DND-41 (cell line): ENCODE measurements at places on chromosomes 1 and 21.
A peak's percentile ranks its signal among the peaks of the same experiment; 100 is the strongest.

DNA sequence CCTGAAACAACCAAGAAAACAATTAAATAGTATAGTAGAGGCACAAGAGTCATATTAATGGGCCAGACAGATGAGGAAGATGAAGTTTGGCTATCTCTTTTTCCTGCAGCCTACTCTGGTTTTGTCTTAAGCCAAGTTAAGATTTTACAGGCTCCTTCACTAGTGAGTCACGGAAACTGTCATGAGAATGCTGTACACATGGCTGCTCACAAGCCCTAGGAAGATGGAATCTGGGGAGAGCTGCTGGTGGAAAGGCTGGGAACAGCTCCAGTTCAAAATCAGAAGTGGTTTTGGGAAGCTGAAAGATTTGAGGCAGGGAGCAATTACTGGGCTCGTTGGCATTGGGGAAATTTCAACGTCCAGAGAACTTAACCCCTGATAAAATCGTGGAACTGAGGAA lies 46.4 kb upstream of the S1PR1 start:
- DNase-seq, result no peak

DNA sequence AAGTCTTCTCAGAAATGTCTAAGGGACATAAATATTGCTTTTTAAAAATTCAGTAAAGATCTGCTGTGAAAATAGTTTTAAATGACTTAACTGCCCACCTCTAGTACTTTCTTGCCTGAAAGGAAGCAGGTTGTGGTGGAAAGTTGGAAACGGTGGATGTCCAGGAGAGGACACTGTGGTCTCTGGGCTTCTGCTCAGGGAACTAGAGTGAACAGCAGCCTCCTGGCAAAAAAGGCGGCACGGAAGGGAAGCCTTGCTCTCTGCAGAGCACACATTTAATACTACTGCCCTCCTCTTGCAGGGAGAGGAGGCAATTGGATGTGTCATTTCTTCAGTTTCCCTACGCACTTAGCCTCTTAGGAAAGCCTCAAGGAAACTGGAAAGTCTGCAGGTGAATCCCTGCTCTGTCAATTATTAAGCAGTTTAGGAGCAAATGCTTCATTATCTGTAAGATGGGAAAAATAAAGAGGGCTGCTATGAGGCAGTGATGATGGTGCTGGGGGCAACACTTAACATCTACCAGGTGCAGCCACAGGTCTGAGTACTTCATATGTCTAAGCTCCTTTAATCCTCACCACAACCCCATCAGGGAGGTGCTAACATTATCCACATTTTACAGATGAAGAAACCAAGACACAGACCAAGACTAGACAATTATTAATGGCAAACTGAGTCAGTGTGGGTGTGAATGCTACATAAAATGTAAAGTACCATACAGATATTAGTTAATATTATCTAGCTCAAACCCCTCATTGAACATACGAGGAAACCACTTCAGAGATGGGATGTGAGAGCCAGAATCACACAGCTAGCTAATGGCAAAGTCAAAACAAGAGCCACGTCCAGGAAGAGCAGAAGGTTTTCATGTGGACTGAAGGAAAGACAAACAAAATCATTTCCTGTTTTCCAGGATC lies 108.9 kb upstream of the ADAR start:
- DNase-seq, result no peak

DNA sequence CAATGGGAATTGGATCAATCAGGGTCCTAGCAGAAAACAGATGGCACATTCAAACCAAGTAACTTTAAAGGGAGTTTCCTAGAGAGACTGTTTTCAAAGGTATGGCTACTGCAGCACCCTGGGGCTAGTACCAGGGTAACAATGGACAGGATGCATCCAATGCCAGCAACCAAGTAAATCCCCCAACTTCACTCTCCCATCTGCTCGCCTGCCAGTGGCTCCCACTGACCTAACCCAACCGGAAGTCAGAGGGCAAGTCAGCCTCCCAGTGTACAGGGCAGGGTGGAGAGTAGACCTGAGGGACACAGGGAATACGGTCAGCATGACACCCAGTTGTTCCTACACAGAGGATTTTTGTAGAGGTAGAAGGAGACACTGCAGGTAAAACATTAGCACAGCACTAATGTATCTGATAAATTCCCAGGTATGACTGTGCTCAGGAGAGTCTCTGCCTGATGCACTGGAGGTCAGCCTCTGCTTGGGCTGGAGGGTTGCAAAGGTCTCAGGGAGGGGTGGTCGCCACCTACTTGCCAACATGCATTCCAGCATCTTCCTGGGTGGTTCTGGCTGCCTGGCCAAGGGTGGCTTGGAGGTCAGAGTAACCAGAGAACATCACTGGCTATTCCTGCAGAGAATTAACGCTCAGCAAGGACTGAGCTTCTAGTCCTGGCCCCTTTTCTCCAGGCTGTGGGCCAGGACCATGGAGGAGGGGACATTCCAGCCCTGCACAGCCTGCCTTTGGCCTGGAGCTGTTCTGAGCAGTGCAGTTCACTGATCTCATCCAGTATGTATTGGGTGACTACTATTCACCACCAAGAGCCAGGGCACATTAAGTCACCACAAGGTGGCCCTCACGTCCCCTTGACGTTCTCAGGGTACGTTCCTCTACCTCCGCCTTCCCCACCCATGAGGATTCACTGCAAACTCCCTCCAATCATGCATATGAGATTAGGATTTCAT lies 5.1 kb upstream of the GJA4 start:
- peak; percentile 7 for DNase-seq

DNA sequence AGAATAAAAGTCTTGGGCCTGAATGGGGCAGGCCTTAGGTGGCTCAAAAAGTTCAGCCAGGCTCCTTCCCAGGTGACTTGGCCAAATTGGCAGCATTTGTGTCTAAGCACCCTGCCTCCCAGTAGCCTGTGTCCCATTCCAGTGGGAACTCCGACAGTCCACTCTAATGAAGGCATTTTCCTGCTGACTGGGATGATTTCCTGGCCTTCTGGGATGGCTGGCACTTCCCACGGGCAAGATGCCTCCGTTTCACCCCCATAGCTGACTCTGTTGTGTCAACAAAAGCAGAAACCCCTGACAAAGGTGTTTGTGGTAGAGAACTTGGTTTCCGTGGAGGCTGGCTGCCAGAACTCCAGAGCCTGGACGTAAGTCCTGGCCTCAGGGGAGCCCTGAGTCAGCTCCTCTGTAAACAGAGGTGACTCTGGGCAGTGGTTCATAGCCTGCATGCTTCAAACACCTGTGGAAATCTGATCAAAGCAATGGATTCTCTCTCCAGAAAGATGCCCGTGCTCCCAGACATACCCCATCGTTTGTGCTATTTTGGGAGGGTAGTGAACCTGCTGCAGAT lies 36.6 kb downstream of the WNT3A start:
- no peak for DNase-seq

DNA sequence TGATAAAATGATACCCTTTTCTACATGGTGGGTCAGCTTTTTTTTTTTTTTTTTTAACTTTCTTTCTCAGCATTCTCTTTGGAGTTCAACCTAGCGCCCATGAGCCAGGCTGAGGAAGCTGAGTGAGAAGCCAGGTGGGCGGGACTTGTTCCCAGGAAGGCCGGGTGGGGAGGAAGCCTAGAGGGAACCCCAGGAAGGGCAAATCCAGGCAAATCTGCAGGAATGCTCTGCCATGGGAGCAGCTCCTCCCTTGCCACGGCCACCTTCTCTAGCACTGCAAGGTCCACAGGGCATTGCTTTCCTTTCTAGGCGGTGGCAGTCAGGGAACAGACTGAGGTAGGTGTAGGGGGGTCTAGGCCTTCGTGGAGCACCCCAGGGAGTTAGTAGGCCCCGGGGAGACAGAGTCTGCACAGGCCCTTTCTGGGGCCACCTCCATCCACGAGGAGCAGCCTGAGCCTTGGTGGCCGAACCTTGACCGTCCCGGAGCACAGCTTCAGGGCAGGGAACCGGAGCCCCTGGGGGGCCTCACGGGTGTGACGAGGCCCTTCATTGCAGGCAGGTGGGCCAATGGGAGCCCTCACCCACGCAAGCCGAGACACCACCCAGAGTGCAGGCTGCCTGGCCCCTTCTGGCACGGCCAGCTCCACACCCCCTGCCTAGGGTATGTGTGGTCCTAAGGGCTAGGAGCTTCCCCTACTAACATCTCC lies 18.2 kb upstream of the CCDC27 start:
- no peak for DNase-seq

DNA sequence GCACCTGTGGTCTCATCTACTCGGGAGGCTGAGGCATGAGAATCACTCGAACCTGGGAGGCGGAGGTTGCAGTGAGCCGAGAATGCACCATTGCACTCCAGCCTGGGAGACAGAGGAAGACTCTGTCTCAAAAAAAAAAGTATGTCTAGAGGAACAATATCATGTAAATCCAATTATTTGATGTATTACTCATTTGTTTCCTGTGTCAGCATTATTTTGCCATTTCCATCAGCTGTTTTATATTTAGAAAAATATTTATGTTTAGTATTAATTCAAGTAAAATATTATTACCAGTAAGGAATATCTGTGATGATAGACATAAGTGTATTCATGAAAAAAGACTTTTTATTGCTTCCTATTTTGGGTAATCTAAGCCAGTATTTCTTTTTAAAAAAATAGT lies 13.0 kb downstream of the TDRKH start:
- no peak for DNase-seq

DNA sequence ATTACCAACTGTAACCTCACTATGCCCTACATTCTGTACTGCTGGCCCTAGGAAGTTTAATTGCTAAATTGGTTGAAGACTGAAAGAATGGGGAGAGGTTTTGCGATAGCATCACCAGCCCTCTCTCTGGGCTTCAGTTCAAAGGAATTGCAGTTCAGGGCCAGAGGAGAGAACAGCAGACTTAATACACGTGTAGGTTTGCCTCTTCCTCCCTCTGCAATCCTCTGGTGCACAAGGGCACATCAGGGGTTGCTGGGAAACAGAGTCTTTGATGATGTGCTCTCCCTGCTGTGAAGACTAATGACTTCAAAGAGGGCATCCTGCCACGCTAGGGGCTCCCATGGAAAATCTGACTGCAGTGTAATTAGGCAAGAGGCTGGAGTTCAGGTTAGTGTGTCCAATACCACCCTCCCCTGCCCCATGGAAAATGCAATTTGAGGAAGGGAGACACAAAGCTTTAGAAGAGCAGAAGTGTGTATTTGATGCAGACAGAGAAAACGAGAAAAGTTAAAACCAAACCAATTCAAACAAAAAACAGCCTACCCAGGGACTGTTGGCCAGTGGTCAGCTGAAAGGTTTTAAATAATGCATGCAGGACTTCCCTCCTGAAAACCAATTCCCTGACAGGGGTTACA lies 167.9 kb downstream of the ASTN1 start:
- DNase-seq, result no peak

DNA sequence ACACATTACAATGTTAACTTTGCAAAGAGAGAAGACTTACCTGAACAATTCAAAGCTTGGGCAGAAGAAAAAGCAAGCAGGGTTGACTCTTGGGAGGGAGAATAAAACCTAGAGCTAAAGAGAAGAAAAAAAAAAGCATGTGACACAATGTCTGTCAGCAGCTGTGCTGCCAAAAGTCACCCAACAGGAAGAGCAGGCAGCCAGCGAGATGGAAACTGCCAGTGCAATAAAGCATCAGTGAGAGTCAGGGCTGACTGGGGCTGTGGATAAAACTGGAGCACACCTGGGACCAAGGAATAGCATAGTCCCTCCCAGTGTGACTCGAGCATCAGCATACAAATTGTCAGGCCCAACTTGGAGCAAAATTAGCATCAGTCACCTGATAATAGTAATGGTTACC lies 65.0 kb upstream of the SLC22A15 start:
- no peak for DNase-seq

DNA sequence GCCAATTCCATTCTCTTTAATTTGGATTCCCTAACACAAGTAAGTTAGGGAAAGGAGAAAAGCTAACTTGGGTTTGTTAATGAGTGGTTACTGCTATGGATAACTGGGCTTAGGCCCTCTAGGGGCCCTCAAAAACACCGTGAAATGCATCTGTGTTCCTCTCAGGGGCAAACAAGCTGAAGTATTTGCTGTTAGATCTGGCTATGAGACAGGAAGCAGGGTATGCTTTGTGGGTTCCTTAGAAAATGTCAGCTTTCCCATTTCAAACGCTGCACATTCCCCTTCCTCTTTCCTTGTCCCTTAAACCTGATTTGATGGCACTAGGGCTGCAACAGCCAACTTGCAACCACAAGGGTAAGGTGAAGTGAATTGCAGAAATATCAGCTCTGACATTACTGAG lies 5.7 kb upstream of the CAP1 start:
- DNase-seq, result peak; percentile 44
